Smooth muscle cell of trachea (primary cell): ENCODE measurements at places on chromosomes 2 and 18. TPM values are rescaled to one million over a fixed set of nuclear protein-coding genes. Genes with fewer than 3 reads are reported as not detected.

TRMT61B gene
- 11.1 and 13.2 TPM in 2 replicates for total RNA-seq

NEB gene
- total RNA-seq: 0.15 and 0.17 TPM in 2 replicates

SERPINB10 gene
- not detected in 2 replicates for total RNA-seq

PRKRA gene
- 48.4 and 52.1 TPM in 2 replicates for total RNA-seq

PLGLB2 gene
- total RNA-seq: 2.0 TPM in 1 of 2 replicates, not detected in the other

KCNJ13 gene
- total RNA-seq: not detected in 2 replicates

ERFE gene
- 3.6 and 4.2 TPM in 2 replicates for total RNA-seq

NAT8 gene
- not detected in 2 replicates for total RNA-seq

HOXD9 gene
- 0.17 TPM in 1 of 2 replicates, not detected in the other for total RNA-seq

DCDC2C gene
- total RNA-seq: not detected in 2 replicates

ALK gene
- total RNA-seq: under 0.01 and 0.17 TPM in 2 replicates

IL18R1 gene
- 0.44 and 0.66 TPM in 2 replicates for total RNA-seq

TRPM8 gene
- 0.29 and 0.50 TPM in 2 replicates for total RNA-seq
